ENCODE measurements at places on chromosomes 7 and 10. TPM values are rescaled to one million over a fixed set of nuclear protein-coding genes. Genes with fewer than 3 reads are reported as not detected.

- DNase-seq: peak; percentile 71
Observed at GRCh38 chr10:30747633-30748032, 118.1 kb upstream of the LYZL2 start.

DNA sequence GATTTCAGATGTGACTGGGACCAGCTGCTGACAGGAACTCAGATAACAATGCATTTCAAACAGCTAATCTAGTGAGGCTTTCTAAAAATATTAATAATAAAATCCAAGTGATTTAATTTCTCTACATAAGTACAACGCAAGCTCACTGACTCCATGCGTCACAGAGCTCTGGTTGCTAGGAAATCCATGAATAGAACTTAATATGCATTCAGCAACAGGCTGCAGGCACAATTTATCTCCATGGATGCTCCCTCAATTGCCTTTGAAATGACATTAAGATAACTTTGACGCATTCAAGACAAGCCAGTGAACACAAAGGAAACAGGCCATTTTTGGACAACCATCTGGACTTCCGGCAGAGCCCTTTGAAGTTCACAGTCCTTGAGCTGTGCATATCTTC is 118.7 kb upstream of the COL1A2 start:
- DNase-seq: no peak

CPA2 gene
- total RNA-seq: not detected

DNA sequence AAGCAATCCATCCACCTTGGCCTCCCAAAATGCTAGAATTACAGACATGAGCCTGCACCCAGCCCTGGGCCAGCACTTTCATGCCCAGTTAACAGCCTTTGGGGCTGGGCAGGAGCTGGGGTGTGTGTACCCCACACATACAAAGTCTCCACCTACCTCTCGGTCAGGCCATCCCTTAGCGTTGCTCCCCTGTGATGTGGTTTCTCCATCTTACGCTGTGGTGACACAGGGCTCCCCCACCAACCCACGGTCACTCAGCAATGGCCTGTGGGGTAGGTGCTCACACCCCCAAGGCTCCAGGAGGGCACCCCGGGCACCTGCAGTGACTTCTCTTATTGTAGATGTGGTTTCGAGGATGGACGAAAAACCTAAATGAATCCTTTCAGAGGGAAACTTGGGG is 58.8 kb downstream of the ASB13 start:
- DNase-seq: no peak

- no peak for DNase-seq
Observed at GRCh38 chr7:50497968-50498367, 47.8 kb upstream of the FIGNL1 start.

SLC29A4 gene
- 8.2 TPM for total RNA-seq

CRPPA gene
- 3.9 TPM for total RNA-seq

GRCh38 chr7:131950758-131951157 is 394.3 kb upstream of the PODXL start:
- DNase-seq: peak; percentile 76

GRCh38 chr10:27143686-27144085 is 10.5 kb downstream of the YME1L1 start:
- no peak for DNase-seq

- no peak for DNase-seq
Observed at GRCh38 chr7:108224387-108224786, 94.2 kb upstream of the LAMB4 start.

DNA sequence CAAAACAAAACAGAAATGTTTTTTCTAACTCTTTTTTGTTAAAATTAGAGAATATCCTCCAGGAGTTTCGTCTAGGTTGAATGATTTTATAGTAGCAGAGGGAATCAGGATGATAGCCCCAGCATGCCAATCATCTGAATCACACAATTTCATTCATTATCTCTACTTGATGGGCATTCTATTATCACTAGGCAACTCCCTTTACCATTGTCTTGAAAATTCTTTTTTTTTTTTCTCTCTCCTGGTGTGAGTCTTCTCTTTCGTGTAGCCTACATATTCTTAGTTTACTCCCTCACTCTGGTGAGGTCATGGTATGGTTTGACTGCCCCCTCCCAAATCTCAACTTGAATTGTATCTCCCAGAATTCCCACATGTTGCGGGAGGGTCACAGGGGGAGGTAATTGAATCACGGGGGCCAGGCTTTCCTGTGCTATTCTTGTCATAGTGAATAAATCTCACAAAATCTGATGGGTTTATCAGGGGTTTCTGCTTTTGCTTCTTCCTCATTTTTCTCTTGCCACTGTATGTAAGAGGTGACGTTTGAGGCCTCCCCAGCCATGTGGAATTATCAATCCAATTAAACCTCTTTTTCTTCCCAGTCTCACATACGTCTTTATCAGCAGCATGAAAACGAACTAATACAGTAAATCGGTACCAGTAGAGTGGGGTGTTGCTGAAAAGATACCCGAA is 105.0 kb downstream of the OTUD1 start:
- DNase-seq: no peak

DNA sequence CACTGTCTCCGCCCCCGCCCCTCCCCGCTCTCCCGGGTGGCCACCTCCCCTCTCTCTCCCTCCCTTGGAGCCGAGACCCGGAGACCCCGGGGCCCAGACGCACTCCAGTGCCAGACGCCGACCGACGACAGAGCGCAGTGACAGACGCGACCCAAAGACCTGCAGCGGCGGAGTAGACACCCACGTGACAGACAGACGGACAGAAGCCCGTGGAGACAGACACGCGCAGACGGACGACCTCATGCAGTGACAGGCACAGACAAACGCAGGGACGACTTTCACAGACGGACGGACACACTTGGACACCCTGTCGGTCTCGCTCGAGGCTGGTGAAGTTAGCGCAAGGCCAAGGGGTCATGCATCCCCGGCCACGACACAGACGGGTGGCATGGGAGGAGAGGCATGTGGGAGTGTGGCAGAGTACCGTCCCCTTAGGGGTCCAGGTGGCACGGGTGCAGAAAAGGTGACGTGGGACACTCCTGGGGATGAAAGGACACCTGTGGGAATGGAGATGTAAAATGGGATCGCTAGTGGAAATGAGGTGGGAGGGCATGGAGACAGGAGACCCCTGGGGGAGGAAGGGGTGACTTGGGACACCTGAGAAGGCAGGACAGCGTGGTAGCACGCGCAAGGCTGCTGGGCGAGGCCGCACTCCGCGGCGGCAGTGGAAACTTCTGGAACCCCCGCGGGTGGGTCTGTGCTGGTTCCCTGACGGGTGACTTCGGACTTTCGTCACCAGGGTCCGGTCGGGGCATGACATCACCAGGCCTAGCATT is 456 bp upstream of the ACHE start:
- no peak for DNase-seq

- no peak for DNase-seq
Observed at GRCh38 chr7:140673774-140674155, 1.0 kb downstream of the ADCK2 start.

GPR37 gene
- 9.8 TPM for total RNA-seq

DNA sequence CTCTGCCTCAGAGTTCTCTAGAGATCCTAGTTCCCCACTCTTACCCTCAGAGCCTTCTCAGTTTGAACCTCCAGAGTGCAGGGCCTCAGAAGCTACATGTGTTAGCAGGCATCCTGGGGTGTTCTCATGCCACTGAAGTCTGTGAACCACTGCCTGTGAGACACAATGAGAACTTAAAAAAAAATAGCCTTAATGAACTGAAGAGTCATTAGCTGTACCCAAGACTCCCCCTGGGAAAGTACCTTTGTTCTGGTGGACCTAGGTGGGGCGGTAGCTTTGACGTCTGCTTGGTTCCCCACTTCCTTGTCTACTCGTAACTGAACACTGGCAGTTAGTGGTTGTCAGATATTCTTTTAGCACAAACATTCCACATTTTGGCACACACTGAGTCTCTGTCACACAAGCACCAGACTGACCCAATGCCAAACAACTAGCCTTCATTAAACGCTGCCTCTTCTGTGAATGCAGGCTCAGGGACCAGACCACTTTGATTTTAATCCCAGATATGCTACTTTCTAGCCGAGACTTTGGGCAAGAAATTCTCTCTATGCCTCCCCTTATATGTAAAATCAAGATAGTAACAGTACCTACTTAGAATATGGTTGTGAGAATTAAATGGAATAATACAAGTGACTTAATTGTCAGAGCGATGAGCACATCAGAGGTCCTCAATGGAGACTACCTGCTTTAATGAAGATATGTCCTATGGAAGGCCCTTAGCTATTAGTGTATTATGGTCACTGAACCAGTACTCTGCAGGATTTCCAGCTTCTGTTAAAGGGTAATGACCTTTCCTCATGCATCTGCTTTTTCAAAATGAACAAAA is 75.3 kb upstream of the CC2D2B start:
- no peak for DNase-seq

DNA sequence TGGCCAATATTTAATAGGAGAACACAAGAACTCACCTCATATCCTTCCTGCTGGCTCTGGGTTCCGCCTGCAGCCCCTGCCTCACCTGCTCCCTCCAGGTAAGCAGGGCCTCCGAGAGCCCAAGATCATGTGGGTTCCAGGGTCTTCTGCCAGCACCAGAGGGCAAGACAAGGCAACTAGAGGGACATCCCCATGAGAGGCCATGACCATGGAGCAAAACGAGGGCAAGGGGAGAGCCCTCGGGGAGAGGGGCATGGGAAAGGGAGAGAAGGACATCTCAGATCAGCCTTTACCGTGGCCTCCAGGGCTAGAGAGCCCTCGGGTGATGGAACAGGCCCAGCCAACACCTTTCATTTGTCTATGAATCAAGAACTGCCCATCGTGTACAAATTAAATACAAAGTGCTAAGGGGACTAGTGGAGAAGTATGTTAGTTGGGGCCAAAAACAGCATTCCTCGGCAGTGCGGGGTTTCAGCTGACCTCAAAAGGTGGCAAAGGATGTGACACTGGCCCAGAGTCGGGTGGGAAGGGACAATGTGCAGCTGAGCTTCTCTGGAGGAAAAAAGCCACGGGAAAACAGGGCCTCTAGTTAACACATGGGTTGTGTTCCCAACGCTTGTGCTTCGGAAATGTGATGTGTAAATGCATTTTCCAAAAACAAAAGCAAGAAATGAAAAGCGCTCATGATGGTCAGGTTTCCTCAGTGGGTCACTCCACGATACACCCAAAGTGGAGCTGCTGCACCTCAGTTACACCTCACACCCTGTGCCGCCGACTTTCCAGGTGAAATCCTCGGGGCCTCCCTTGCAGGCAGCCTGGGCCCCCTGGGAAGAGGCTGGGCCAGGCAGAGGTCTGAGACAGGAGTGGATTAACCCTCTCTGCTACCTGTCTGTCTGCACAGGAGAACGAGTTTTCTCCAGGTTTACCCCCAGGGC is 2.0 kb downstream of the AOC1 start:
- DNase-seq: no peak

DNA sequence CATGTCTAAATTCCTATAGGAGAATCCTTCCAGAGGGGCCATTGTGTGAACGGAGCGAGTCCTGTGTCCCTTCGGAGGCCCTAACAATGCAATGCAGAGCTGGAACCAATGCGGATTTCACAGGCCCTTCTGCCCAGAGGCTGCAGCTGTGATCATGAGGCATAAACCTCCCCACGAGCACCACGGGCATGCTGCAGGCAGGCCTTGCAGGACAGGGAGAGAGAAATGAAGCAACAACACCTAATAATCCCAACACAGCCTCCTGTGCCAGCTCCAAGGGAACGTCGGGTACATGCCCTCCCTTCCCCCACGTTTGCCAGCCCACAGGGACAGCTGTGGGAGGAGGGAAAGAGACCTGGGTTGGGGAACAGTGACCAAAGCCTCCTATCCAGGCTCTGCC is 74.4 kb downstream of the TNS3 start:
- DNase-seq: no peak

- no peak for DNase-seq
Observed at GRCh38 chr10:15265056-15265455, 96.6 kb upstream of the NMT2 start.

ABCA13 gene
- 0.34 TPM for total RNA-seq

TRIM50 gene
- not detected for total RNA-seq

DNA sequence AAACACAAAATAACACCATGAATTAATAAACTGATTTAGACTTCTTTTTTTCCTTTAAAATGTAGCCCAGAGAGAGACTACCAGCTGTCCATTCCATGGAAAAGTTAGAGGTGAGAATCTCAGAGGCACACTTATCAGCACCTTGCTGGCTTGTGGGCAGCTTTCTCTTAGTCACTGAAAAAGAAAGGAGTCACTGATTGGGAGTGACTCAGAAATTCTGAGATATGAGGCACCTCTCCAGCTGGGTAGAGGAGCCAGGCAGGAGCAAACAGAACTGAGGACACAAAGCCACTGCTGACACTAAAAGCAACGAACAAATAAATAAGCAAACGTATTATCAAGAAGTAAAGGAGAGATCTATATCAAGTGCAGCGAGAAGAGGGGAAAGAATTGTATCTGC is 310.6 kb downstream of the PARD3 start:
- peak; percentile 74 for DNase-seq

- no peak for DNase-seq
Observed at GRCh38 chr10:50512743-50513416, 110.9 kb downstream of the SGMS1 start.

RBP3 gene
- not detected for total RNA-seq

DNA sequence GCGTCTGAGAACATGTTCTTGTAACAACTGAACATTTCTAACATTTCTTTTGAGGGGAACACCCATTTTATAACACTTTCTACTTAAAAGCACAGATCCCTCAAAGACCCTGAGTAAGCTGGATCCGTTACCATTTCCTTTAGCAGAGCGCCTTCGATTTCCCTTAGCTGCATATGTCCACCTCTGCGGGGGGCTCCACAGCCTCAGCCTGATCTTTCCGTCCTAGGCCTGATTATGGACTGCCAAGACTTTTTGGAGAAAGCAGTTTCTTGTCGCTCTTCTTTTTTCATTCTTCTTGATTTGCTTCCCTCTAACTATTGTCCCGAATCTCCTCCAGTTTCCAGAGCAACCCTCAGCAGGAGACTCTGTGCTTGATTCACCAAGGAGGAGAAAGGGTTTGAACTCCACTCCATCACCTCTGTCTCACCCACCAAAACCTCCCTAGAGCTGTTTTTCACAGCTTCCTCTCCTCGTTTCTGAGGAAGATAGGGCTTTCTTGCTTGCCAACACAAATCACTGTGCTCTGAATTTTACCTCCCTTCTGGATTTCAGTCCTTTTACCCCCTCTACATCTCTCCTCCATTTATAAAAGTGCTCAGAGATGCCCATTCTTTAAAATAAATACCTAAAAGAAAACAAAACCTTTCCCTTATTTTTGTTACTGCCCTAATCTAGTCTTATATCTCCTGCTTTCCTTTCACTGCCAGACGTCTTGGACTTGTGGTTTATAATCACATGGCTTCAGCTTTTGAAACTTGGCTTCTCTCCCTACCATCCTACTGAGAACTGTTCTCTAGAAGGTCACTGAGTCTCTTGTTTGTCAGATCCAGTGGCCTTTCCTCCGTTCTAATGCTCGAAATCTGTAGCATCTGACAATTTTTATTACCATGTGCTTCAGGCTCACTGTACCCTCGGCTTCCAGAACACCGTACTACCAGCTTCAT is 30.5 kb upstream of the ZRANB1 start:
- DNase-seq: peak; percentile 73

GRCh38 chr10:11164551-11164802 is 146.8 kb downstream of the CELF2 start:
- DNase-seq: no peak

SFTPA2 gene
- total RNA-seq: not detected
